ENCODE measurements at places on chromosomes 3 and 15. TPM values are rescaled to one million over a fixed set of nuclear protein-coding genes. Genes with fewer than 3 reads are reported as not detected.

DNA sequence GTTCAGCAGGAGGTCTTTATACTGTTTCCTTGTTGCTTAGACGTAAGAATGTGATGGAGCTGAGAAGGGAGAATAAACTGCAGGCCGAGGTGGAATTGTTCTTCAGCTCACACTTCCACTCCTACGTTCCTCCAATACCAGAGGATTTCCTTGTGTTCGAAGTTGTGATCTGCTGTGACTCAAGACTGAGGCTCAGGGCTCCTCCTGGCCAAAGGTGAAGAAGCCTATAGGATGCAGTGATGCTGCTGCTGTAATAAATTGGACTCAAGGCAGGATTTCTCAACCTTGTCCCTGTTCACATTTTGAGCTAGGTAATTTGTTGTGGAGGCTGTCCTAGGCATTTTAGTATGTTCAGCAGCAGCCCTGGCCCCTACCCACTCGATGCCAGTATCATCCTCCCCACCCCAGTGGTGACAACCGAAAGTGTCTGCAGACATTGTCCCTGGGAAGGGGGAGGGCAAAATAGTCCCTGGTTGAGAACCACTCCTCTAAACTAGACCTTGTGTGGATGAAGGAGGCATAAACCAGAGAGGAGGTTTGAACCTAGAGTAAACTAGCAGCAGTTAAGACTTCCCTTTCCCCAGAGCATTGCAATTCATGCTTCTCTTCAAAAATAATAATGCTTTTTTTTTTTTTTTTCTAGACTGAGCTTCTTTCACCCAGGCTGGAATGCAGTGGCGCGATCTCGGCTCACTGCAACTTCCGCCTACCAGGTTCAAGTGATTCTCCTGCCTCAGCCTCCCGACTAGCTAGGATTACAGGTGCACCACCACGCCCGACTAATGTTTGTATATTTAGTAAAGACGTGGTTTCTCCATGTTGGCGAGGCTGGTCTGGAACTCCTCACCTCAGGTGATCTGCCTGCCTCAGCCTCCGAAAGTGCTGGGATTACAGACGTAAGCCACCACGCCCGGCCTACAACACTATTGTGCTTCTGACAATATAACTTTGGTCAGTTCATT lies 11.1 kb downstream of the RAP2B start:
- H3K27ac ChIP-seq: no peak overlapping the region
- H3K36me3 ChIP-seq: no peaks in the 10 kb centered on the region
- H3K4me1 ChIP-seq: peaks cover 2% of the 10 kb centered on the region
- no peak for DNase-seq

DNA sequence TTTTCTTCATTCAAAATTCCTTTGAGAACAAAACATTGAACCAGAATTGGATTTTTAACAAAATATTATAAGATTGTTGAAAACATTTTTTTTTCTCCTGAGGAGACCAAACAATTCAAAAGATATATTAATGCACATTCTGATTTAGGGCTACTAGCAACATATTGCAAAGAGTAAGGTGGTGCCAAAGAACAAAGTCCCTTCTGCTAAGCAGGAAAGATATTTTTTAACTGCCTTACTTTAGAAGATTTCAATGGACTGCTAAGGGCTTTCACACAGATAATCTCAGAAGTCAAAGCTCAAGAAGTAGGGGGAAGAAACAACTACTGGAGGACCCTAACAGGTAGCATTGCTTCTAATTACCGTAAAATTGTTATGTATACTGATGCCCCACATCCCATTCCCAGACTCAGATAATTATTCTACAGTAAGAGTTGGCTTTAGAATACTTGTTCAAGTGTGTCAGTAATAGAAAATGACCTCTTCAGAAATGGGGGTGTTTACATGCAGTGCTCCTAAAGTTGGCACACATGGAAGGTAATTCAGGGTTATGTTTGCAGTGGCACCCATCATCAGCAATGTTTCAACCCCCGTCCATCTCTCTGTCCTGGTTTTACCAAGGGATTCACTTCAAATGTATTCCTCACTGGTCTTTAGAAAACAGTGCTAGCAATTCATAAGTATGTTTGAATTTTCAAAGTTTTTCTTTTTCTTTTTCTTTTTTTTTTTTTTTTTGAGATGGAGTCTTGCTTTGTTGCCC lies 354.7 kb downstream of the ZBTB20 start:
- no peaks in the 10 kb centered on the region for H3K36me3 ChIP-seq
- no peak for DNase-seq
- H3K27me3 ChIP-seq: no peaks in the 10 kb centered on the region

DNA sequence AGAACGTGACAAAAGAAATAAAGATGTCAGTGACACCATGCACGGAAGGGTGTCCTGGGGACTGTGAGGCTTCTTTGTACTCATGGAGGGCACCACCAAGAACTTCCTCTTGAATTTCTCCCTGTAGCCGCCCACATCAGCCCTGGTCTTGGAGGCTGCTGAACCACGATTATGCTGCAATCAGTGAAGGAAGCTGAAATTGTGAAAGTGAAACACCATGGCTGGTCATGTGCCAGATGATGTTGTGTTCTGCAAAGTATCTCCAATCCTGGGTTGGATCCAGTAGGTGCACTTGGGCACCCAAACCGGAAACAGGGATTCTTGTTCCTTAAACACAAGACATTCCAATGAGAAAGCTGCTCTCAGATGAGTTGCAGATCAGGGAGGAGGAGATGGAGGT lies 104.4 kb upstream of the GOLGA6L6 start:
- H3K4me1 ChIP-seq: no peaks in the 10 kb centered on the region
- H3K27ac ChIP-seq: no peak overlapping the region
- DNase-seq: peak; percentile 56

- H3K4me3 ChIP-seq: no peak overlapping the region
- H3K27me3 ChIP-seq: no peaks in the 10 kb centered on the region
- no peak for DNase-seq
- H3K4me1 ChIP-seq: no peaks in the 10 kb centered on the region
These were observed 326.7 kb upstream of the TBL1XR1 start for GRCh38 chr3:177523872-177524438.

- peaks cover 9% of the 10 kb centered on the region for H3K27me3 ChIP-seq
- no peak overlapping the region for H3K27ac ChIP-seq
- DNase-seq: no peak
- no peaks in the 10 kb centered on the region for H3K4me1 ChIP-seq
These were observed 7.9 kb downstream of the ACP3 start for GRCh38 chr3:132325103-132325606.

- H3K27me3 ChIP-seq: no peaks in the 10 kb centered on the region
- peak overlapping the region; percentile 64 for H3K27ac ChIP-seq
- peak overlapping the region; percentile 76 for H3K4me3 ChIP-seq
- DNase-seq: no peak
These were observed 106.3 kb upstream of the RNU6-1 start for GRCh38 chr15:67945951-67946700.

- no peak overlapping the region for H3K4me3 ChIP-seq
- no peaks in the 10 kb centered on the region for H3K36me3 ChIP-seq
These were observed 39.8 kb upstream of the SGO1 start for GRCh38 chr3:20225769-20226168.

- no peak overlapping the region for H3K4me3 ChIP-seq
- peaks cover 30% of the 10 kb centered on the region for H3K27me3 ChIP-seq
These were observed 33.3 kb downstream of the PCSK6 start for GRCh38 chr15:101456057-101456739.

GRCh38 chr3:111229301-111229700 lies 157.7 kb downstream of the NECTIN3 start:
- H3K36me3 ChIP-seq: no peaks in the 10 kb centered on the region
- no peak overlapping the region for H3K27ac ChIP-seq
- no peaks in the 10 kb centered on the region for H3K4me1 ChIP-seq

- H3K27me3 ChIP-seq: no peaks in the 10 kb centered on the region
- H3K36me3 ChIP-seq: peaks cover 6% of the 10 kb centered on the region
- no peak for DNase-seq
- no peak overlapping the region for H3K27ac ChIP-seq
These were observed 31.4 kb downstream of the RAF1 start for GRCh38 chr3:12632523-12632922.

DNA sequence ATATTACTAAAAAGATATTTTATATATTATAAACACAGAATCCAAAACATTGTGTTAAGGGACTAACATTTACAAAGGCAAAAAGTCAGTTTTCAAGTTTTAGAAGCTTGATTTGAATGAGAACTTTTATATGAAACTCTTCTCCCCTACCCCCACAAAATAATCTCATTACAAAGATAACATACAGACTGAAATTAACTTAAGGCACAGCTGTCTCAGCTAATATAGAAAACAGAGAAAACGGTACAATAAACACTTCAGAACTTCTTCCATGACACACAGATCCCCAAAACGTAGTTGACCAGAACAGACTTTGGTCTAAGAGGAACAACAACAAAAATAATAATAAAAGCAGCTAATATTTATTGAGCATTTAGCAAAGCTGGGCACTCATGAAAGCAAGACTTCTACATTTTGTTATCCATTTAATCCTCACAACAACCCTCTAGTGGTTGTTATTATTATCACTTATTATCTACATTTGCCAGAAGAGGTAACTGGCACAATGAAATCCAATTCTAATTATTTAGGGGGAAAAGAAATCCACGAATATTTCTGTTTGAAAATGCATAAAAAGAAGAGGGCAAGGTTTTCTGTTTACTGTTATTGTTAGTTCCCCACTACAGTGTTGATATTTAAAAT lies 68.1 kb downstream of the PFN2 start:
- no peak overlapping the region for H3K4me3 ChIP-seq
- no peak for DNase-seq
- no peak overlapping the region for H3K27ac ChIP-seq
- H3K4me1 ChIP-seq: peaks cover 11% of the 10 kb centered on the region
- H3K36me3 ChIP-seq: peaks cover 12% of the 10 kb centered on the region

DNA sequence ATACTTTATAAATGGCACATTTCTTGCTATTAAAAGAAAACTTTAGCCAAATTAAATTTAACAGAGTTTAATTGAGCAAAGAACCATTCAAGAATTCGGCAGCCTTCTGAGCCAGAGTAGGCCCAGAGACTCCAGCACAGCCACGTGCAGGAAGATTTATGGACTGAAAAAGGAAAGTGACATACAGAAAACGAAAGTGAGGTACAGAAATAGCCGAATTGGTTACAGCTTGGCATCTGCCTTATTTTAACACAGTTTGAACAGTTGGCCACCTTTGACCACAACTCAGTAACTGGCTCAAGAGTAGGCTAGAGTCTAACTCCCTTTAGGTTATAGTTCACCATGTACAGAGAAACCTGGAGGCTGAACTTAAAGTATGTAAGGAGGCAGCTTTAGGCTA lies 17.6 kb downstream of the CFAP44 start:
- peak overlapping the region; percentile 20 for H3K4me3 ChIP-seq
- no peak for DNase-seq
- H3K4me1 ChIP-seq: peaks cover 26% of the 10 kb centered on the region
- H3K36me3 ChIP-seq: peaks cover 38% of the 10 kb centered on the region
- peak overlapping the region; percentile 4 for H3K27ac ChIP-seq
- H3K27me3 ChIP-seq: no peaks in the 10 kb centered on the region

DNA sequence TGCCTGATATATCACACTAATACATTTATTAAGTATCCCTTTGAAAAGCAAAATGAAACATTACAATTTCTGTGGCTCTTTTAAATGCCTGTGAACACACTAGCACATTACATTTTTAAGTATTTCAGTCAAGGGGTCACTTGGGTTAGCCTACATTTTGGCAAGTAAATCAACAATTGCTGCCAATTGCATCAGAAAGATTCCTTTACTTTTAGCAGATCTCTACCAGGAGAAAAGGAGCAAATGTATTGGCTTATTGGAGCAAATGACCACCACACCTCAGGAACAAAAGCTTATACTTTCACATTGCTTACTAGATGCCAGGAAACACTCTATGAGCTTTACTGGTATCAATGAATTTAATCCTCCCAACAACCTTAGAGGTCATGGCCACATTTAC lies 947.1 kb downstream of the FHIT start:
- H3K27ac ChIP-seq: no peak overlapping the region
- no peaks in the 10 kb centered on the region for H3K4me1 ChIP-seq
- no peaks in the 10 kb centered on the region for H3K27me3 ChIP-seq
- H3K36me3 ChIP-seq: no peaks in the 10 kb centered on the region

GRCh38 chr3:66719796-66720356 lies 219.1 kb upstream of the LRIG1 start:
- H3K4me3 ChIP-seq: no peak overlapping the region
- DNase-seq: no peak
- H3K27ac ChIP-seq: no peak overlapping the region
- H3K27me3 ChIP-seq: peaks cover 25% of the 10 kb centered on the region
- no peaks in the 10 kb centered on the region for H3K4me1 ChIP-seq
- no peaks in the 10 kb centered on the region for H3K36me3 ChIP-seq

DNA sequence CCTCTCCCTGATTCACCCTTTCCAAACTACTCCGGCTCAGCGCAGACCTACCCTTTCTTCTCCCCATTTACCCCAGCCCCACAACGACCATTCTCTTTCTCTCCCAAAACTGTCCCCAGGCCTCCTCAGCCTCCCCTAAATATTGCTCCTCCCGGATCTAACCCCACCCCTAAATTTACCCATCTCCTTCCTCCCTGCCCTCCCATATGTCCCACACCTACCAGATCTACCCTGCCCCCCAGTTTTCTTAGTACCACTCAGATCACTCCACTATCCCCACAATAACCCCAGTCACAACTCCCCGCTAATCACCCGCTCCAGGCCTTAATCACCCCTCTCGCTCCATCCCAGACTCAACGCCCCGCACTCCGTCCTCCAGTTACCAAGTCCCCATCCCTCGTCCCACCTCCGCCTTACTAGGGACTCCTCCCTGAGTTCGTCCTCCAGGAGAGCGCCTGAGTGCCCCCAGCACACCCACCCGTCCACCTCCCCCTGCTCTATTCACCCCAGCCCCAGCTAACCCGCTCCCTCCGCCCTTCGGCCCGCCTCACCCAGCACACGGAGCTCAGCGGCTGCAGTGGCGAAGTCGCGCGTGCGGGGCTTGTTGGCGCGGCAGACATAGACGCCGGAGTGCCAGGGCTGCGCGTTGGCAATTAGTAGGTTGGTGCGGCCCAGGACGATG lies 18.6 kb upstream of the IGDCC3 start:
- no peaks in the 10 kb centered on the region for H3K36me3 ChIP-seq
- peaks cover 7% of the 10 kb centered on the region for H3K4me1 ChIP-seq
- H3K27ac ChIP-seq: no peak overlapping the region
- H3K27me3 ChIP-seq: peaks cover 85% of the 10 kb centered on the region
- H3K4me3 ChIP-seq: no peak overlapping the region

DNA sequence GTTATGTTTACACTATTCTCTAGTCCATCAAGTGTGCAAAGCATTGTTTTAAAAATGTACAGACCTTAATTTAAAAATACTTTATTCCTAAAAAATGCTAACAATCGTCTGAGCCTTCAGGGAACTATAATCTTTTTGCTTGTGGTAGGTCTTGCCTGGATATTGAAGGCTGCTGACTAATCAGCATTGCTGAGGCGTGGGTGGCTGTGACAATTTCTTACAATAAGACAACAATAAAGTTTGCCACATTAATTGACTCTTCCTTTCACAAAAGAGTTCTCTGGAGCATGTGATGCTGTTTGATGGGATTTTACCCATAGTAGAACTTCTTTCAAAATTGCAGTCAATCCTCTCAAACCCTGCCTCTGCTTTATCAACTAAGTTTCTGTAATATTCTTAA lies 384.0 kb upstream of the TGFBR2 start:
- peaks cover 8% of the 10 kb centered on the region for H3K27me3 ChIP-seq
- no peak overlapping the region for H3K4me3 ChIP-seq
- H3K4me1 ChIP-seq: peaks cover 4% of the 10 kb centered on the region
- peaks cover 5% of the 10 kb centered on the region for H3K36me3 ChIP-seq
- H3K27ac ChIP-seq: no peak overlapping the region
- DNase-seq: no peak

Gene MST1R
- not detected for polyA plus RNA-seq

Gene EFL1
- 17.7 TPM for polyA plus RNA-seq

Gene TGM4
- not detected for polyA plus RNA-seq

Gene SCN5A
- polyA plus RNA-seq: not detected

Gene GUCA1C
- not detected for polyA plus RNA-seq

Gene KY
- polyA plus RNA-seq: not detected

Gene PATL2
- 27.5 TPM for polyA plus RNA-seq

Measured in naive B cell (primary cell).